ENCODE measurements at places on chromosomes 5 and 9.

DNA sequence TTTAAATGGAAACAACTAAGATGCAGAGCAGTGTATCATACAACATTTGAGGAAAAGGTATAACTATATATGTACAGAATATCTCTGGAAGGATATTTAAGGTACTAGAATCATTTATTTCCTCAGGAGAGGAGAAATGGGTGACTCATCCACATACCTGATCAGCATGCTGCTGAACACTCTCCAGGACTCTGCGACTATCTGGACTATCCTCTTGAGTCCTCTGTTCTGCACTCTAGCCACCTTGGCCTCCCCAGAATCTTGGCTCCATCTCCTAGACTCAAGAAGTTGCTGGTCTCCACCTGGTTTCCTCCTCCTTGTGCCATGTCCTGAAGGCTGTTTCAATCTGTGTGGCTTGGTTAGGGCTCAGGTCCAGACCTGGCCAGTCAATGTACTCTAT, 8.8 kb upstream of the PRDM6 start:
- no peaks in the 10 kb centered on the region for H3K4me1 ChIP-seq
- DNase-seq, result no peak
- no peaks in the 10 kb centered on the region for H3K36me3 ChIP-seq

DNA sequence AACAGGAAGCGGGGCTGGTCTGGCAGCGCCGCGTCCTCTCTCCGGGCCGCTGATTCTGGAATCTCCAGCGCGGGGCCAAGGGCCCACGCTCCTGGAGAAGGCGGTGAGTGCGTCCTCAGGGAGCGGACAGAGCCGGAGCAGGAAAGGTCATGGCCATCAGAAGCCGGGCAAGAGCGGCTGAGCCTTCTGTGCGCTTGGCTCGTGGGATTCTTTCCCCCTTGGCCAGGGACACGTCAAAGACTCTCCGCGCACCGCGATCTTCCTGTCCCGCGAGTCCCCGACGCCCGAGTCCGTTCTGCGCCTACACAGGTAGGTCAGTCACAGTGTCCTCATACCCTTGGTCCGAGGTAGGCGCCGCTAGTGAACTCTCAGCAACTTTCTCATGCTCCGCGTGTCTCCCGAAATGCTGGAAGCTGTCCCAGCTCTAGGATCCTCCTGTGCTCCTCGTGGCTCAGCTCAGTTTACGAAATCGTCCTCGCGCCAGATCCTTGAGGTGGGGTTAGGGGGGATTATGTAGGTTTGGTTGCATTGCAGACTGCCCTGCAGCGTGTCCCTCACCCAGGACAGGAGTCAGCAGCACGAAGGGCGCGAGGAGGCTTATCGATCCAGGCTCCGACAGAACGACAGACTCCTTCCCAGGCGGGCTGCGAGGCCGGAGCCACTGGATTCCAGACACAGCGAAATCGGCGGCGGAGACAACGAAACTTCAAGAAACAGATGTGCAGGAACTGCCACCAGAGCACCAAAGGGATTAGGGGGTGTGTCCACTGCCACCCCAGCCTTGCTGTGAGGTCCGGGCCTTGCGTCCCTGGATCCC, 8.7 kb downstream of the LHX6 start:
- no peaks in the 10 kb centered on the region for H3K4me1 ChIP-seq
- no peak for DNase-seq
- no peaks in the 10 kb centered on the region for H3K36me3 ChIP-seq
- peaks cover 3% of the 10 kb centered on the region for H3K27me3 ChIP-seq
- H3K4me3 ChIP-seq, result no peak overlapping the region

DNA sequence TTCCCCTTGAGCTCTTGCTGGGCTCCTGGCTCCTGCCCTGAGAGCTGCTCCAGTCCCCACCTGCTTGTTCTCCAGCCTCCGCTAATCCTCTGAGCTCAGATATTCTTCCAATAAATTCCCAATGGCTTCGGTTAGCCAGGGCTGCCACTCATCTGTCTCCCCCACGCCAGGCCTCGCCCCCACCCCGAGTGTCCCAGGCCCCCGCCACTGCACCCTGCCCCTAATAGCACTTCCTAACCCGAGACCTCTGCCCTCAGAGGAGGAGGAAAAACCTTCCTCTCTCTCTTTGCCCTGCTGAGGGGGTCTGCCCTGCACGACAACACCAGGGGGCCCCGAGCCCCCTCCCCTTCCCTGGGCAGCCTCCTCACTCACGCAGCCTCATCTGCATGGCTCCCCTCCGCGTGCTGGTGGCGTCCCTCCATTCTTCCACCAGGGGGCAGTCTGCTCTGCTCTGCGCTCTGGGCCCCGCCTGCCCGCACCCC, 5.4 kb upstream of the LCN15 start:
- H3K4me3 ChIP-seq, result no peak overlapping the region
- no peaks in the 10 kb centered on the region for H3K27me3 ChIP-seq
- H3K36me3 ChIP-seq, result no peaks in the 10 kb centered on the region
- no peak overlapping the region for H3K27ac ChIP-seq

- DNase-seq, result no peak
- H3K4me1 ChIP-seq, result no peaks in the 10 kb centered on the region
- H3K36me3 ChIP-seq, result no peaks in the 10 kb centered on the region
- no peak overlapping the region for H3K4me3 ChIP-seq
- H3K27me3 ChIP-seq, result peaks cover 2% of the 10 kb centered on the region
- H3K27ac ChIP-seq, result no peak overlapping the region
Observed at GRCh38 chr5:57795203-57795602, 312.6 kb upstream of the ACTBL2 start.

- no peaks in the 10 kb centered on the region for H3K4me1 ChIP-seq
- H3K36me3 ChIP-seq, result no peaks in the 10 kb centered on the region
- DNase-seq, result no peak
- no peaks in the 10 kb centered on the region for H3K27me3 ChIP-seq
Observed at GRCh38 chr9:119283078-119283794, 86.0 kb downstream of the BRINP1 start.

Measured in DND-41 (cell line).